ENCODE measurements at places on chromosomes 5 and 9.

GRCh38 chr5:16792598-16793275 lies 143.4 kb downstream of the MYO10 start:
- peaks cover 16% of the 10 kb centered on the region for H3K4me1 ChIP-seq
- H3K27ac ChIP-seq, result no peak overlapping the region
- no peak for DNase-seq

- H3K36me3 ChIP-seq, result peaks cover 10% of the 10 kb centered on the region
- H3K27ac ChIP-seq, result no peak overlapping the region
- H3K4me3 ChIP-seq, result no peak overlapping the region
- peaks cover 3% of the 10 kb centered on the region for H3K4me1 ChIP-seq
Measured at GRCh38 chr5:33381243-33381642, 59.5 kb upstream of the TARS1 start.

DNA sequence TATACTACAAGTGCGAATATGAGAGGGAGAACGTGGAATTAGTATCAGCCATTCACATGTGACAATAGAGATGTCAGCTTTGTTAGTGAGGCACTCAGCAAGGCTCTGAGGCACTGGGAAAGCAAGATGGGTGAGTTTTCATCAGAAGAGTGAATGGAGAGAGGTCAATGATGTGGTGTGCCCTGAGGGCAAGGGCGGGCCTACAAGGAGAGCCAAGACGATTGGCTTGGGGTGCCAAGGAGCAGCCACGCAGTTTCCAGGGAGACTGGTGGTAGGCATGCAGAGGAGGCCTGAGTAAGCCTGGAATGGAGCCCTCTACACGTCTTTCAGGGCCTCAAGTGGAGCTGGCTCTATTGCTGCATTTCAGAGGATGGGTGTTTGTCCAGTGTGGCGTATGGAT lies 24.7 kb downstream of the BTF3 start:
- DNase-seq, result no peak
- no peaks in the 10 kb centered on the region for H3K27me3 ChIP-seq
- no peak overlapping the region for H3K27ac ChIP-seq
- H3K4me3 ChIP-seq, result no peak overlapping the region
- no peaks in the 10 kb centered on the region for H3K36me3 ChIP-seq
- peaks cover 9% of the 10 kb centered on the region for H3K4me1 ChIP-seq

GRCh38 chr9:30039712-30040111 lies 2344.7 kb upstream of the ACO1 start:
- no peak for DNase-seq
- H3K27me3 ChIP-seq, result no peaks in the 10 kb centered on the region
- no peaks in the 10 kb centered on the region for H3K4me1 ChIP-seq
- H3K4me3 ChIP-seq, result no peak overlapping the region

GRCh38 chr5:164002628-164003027 lies 497.2 kb downstream of the MAT2B start:
- no peak for DNase-seq
- H3K4me1 ChIP-seq, result peaks cover 6% of the 10 kb centered on the region
- H3K36me3 ChIP-seq, result no peaks in the 10 kb centered on the region
- H3K4me3 ChIP-seq, result no peak overlapping the region
